ENCODE measurements at places on chromosomes 6 and 20. TPM values are rescaled to one million over a fixed set of nuclear protein-coding genes. Genes with fewer than 3 reads are reported as not detected.

CRNKL1 gene
- total RNA-seq = 23.9 TPM

DPPA5 gene
- not detected for total RNA-seq

ADGRG6 gene
- total RNA-seq = not detected

C20orf144 gene
- 0.29 TPM for total RNA-seq

ZNF311 gene
- total RNA-seq = 0.80 TPM

TMEM74B gene
- 0.36 TPM for total RNA-seq

- H3K27ac ChIP-seq = no peak overlapping the region
- peaks cover 16% of the 10 kb centered on the region for H3K4me1 ChIP-seq
- DNase-seq = no peak
Observed at GRCh38 chr6:32614366-32615081, 22.7 kb upstream of the HLA-DQA1 start.

DNA sequence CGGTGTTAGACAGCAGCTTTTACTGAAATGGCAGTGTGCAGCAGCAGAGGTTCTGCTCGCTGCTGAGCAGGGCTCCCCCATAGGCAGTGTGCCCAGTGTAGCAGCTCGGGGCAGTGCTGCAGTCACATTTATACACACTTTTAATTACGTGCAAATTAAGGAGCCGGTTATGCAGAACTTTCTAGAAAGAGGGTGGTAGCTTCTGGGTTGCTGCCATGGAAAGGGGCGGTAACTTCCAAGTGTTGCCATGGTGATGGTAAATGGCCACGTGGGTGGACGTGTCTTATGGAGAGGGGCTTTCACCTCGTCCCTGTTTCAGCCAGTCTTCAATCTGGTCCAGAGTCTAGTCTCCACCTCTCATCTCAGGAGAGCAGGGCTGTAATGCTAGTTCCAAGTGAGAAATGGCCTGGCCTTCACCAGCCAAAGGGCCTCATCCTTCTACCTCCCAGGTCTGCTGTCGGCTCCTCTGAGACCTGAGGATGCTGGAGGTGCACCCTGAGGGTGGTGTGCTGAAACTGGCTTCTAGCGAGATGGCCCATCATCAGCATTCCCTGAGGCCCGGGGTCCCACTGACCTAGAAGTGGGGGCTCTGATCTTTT, 180.5 kb upstream of the PMEPA1 start:
- H3K27me3 ChIP-seq = peaks cover 4% of the 10 kb centered on the region
- H3K4me1 ChIP-seq = no peaks in the 10 kb centered on the region
- DNase-seq = no peak
- no peaks in the 10 kb centered on the region for H3K36me3 ChIP-seq
- H3K4me3 ChIP-seq = no peak overlapping the region

DNA sequence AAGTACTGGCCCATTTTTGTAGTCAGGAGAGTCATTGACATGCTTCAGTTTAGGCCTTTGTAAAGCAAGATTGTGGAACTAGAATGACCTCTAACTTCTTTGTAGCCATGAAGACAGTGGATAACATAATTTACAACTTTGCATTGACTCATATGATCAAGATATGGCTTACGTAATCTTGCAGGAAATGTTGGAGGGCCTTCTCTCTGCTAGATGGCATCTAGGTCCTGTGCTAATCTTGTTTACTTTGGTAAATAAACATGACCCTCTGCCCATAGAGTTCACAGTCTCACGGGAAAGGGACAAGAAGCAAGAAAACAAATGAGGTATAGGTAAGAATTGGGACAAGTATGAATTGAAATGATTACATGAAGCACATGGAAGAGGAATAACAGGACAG, 355.2 kb upstream of the ARID1B start:
- H3K27me3 ChIP-seq = no peaks in the 10 kb centered on the region
- no peaks in the 10 kb centered on the region for H3K36me3 ChIP-seq
- no peak overlapping the region for H3K4me3 ChIP-seq
- no peak for DNase-seq
- H3K27ac ChIP-seq = no peak overlapping the region

- H3K27me3 ChIP-seq = peaks cover 26% of the 10 kb centered on the region
- H3K27ac ChIP-seq = no peak overlapping the region
- DNase-seq = no peak
- H3K4me1 ChIP-seq = peaks cover 20% of the 10 kb centered on the region
- H3K36me3 ChIP-seq = peaks cover 3% of the 10 kb centered on the region
Observed at GRCh38 chr20:44011251-44011940, 96.7 kb downstream of the TOX2 start.

DNA sequence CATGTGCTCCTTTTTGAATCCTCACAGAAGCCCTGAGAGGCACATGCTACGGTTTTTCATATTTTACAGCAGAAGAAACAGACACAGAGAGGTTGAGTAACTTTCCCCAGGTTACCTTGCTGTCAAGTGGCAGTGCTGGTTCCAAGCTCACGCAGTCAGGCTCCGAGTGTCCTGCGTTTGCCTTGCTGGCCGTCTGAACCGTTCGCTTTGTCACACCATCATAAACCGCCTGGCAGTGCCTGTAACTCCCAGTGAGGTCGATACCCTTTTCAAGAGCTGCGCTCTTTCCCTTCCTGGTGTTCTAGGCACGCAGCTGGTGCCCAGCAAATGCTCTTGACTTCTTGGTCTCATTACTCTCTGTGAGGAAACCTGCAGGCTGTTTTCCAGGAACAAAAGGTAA, 31.3 kb upstream of the KCNG1 start:
- H3K27me3 ChIP-seq = peaks cover 3% of the 10 kb centered on the region
- H3K4me3 ChIP-seq = no peak overlapping the region
- no peaks in the 10 kb centered on the region for H3K36me3 ChIP-seq
- no peaks in the 10 kb centered on the region for H3K4me1 ChIP-seq

DNA sequence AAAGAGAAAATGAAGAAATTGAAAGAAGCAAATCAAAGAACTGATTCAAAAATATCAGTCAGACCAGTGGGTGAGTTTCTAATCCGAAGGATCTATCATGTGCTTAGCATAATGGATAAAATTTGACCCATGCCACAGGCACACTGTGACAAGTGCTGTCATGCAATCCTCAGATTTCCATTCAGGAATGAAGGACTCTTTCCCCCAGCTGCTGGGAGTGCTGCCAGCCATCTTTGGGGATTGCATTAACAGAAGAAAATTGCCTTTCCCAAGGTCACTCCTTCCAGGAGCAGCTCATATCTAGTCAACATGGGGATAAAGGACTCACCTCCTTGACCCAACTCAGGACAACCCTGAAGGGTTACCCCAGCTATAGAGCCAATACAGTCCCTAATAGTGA, 316.7 kb upstream of the TBX18 start:
- H3K27me3 ChIP-seq = no peaks in the 10 kb centered on the region
- no peaks in the 10 kb centered on the region for H3K4me1 ChIP-seq
- no peaks in the 10 kb centered on the region for H3K36me3 ChIP-seq
- DNase-seq = no peak
- H3K4me3 ChIP-seq = no peak overlapping the region

- peaks cover 7% of the 10 kb centered on the region for H3K36me3 ChIP-seq
- H3K4me1 ChIP-seq = peaks cover 64% of the 10 kb centered on the region
- peak overlapping the region; percentile 96 for H3K27ac ChIP-seq
- DNase-seq = peak; percentile 16
- H3K4me3 ChIP-seq = peak overlapping the region; percentile 91
- H3K27me3 ChIP-seq = peaks cover 3% of the 10 kb centered on the region
Observed at GRCh38 chr6:26536571-26537159, 1.5 kb upstream of the HMGN4 start.

GRCh38 chr6:38587766-38588362, 51.9 kb downstream of the BTBD9 start:
- H3K4me1 ChIP-seq = no peaks in the 10 kb centered on the region
- no peak overlapping the region for H3K4me3 ChIP-seq
- peaks cover 8% of the 10 kb centered on the region for H3K36me3 ChIP-seq
- H3K27ac ChIP-seq = no peak overlapping the region
- no peak for DNase-seq
- no peaks in the 10 kb centered on the region for H3K27me3 ChIP-seq

DNA sequence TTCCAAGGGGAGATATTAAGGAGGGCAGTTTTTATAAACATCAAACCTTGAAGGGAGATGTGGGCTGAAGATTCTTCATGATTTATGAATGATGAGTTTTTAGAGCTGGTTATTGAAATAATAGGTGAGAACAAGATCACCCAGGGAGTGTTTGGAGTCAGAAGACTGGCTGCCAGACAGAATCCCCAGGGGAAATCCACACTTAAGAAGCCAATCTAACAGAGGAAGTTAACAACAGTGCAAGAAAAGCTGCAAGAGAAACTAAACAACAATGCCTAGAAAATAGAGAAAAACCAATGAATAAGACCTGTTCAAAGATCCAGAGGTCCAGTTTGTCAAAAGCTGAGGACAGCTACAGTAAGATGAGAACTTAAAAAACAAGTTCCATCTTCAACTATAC, 167.9 kb upstream of the MAN1A1 start:
- H3K27me3 ChIP-seq = peaks cover 13% of the 10 kb centered on the region
- no peaks in the 10 kb centered on the region for H3K36me3 ChIP-seq
- peaks cover 14% of the 10 kb centered on the region for H3K4me1 ChIP-seq
- no peak overlapping the region for H3K4me3 ChIP-seq
- DNase-seq = no peak
- no peak overlapping the region for H3K27ac ChIP-seq

DNA sequence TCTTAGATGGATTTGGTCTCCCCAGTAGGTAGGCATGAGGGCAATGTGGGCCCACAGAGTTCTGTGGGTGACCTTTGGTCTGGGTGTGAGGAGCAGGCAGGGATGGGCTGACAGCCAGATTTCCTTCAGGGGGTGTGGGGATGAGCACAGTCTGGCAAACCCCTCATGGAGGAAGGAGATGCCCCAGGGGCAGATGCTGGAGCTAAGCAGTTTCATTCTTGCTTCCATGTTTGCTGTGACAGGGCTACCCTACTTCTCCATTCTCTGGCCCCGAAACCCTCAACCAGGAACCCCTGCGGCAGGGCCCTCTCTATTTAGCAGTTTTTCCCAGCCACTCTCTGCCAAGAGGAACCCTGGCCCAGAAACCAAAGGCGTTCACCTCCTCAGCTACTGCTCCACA, 40.4 kb downstream of the GCLC start:
- no peaks in the 10 kb centered on the region for H3K4me1 ChIP-seq
- H3K4me3 ChIP-seq = no peak overlapping the region
- H3K27me3 ChIP-seq = no peaks in the 10 kb centered on the region
- peaks cover 21% of the 10 kb centered on the region for H3K36me3 ChIP-seq
- DNase-seq = no peak

DNA sequence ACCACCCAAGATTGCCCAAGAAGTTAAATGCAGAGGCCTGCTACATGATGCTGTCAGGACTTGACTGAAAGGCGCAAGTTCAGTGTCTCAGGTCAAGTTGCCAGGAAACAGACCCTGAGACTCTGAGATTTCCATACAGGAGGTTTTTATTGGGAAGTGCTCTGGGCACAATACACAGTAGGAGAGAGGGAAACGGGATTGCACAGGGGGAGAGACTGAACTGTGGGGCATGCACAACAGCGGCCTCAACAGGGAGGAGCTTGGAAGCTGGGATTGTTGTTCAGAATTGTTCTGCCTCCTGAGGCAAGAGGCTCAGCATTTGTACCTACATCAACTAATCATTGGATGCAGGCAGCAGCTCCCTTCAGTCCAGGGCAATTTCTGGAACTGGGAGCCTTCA, 6.7 kb downstream of the STX11 start:
- peak overlapping the region; percentile 60 for H3K27ac ChIP-seq
- no peak for DNase-seq
- no peaks in the 10 kb centered on the region for H3K27me3 ChIP-seq

DNA sequence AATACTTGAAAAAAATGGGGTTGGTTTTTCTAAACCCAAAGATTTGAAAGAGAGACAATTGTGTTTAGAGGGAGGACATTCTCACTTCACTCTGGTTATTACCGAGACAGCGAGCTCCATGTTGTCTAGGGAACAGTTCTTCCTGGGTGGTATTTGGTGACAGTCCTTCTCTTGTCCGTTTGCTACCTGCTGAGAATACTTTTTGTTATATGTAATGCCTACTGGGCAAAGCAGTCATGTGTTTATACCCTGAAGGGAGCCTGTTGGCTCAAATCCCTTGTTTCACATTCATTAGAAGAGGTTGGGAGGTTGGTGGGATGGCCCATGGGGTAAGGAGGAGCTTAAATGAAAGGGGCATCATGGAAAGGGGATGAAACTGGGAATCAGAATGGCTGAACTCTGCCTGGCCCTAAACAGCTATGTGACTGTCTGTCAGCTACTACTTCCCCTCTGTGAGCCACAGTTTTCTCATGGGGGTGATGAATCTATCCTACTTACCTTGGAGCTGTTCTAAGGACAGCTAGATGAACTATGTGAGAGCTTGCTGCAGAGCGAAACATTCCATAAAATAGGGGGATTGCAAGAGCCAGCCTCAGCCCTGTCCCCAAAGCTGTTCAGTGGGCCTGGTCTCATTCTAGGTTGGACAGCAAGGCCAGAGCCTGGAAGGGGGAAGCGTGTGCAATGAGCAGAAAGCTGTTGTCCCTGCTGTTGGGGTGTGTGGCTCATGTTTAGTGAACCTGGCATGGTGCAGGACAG, 43.5 kb downstream of the FNDC1 start:
- H3K27ac ChIP-seq = no peak overlapping the region
- no peaks in the 10 kb centered on the region for H3K36me3 ChIP-seq
- H3K4me3 ChIP-seq = no peak overlapping the region
- H3K4me1 ChIP-seq = no peaks in the 10 kb centered on the region
- H3K27me3 ChIP-seq = peaks cover 7% of the 10 kb centered on the region
- no peak for DNase-seq

GRCh38 chr6:166671434-166672081, 44.5 kb upstream of the RPS6KA2 start:
- H3K4me3 ChIP-seq = no peak overlapping the region
- no peaks in the 10 kb centered on the region for H3K4me1 ChIP-seq
- H3K27me3 ChIP-seq = peaks cover 10% of the 10 kb centered on the region
- DNase-seq = no peak
- H3K36me3 ChIP-seq = no peaks in the 10 kb centered on the region

DNA sequence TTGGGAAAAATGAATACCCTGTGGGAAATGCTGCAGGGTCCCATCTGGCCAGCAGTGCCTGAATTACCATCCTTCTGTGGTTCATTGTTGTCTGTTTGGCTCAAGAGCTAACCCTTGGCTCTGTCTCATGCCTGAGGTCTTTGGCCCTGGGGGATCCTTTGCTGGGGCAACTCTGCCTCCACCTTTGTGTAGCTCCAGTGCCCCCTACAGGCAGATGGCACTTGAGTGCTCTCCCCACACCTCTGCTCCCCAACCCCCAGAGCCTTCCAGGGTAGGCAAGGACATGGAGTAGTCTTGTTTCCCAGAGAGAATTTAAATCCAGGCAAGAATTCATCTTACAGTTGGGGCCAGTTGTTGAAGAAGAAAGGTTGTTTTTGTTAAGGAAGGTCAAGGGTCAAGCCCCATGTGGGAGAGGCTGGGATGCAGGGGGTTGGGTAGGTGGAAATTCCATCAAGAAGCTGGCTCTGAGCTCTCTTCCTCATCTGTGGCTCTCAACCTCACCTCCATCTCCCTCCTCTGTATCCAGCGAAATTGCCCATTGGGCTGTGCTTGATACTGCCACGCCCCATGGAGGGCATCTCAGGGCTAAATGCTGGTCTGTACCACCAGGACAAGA, 44.2 kb downstream of the ZNF831 start:
- H3K4me3 ChIP-seq = no peak overlapping the region
- peak overlapping the region; percentile 49 for H3K27ac ChIP-seq
- peaks cover 13% of the 10 kb centered on the region for H3K4me1 ChIP-seq
- H3K36me3 ChIP-seq = peaks cover 4% of the 10 kb centered on the region

DNA sequence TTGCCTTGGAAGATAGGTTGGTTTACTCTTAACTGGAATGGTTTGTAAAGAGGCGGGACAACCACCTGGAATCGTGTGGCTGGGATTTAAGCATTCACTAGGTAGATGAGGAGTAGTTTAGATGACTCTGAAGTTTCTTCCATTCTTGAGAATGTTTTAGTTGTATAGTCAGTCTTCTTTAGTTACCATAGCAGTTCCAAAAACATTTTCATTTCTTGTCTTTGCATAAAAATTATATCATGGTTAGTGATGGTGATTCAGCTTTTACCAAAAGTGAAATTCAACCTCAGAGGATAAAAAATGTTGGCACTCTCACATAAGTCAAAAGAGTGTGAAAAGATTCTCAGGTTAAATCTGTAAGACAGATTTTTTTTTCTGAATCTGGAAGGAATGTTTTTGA, 70.3 kb downstream of the SMAP1 start:
- no peak for DNase-seq
- H3K4me1 ChIP-seq = peaks cover 11% of the 10 kb centered on the region
- no peak overlapping the region for H3K4me3 ChIP-seq
- peaks cover 43% of the 10 kb centered on the region for H3K36me3 ChIP-seq

Measured in activated T-helper 1 cell treated with anti-CD3 and anti-CD28 coated beads, Interleukin-12 subunit alpha, Interleukin-12 subunit beta, Interleukin-2, Interleukin-4 antibody, amounts not matched to agents 30 ng/mL and 10 ng/mL and 1 ng/mL, durations not matched to agents 14 hours and 24 hours and 36 hours (primary cell).